ENCODE measurements at places on chromosomes 11 and 22. TPM values are rescaled to one million over a fixed set of nuclear protein-coding genes. Genes with fewer than 3 reads are reported as not detected.

Gene DUSP18
- total RNA-seq, result 6.1 TPM

Gene MICAL2
- total RNA-seq, result 123 TPM

- H3K4me1 ChIP-seq, result no peaks in the 10 kb centered on the region
- no peak for DNase-seq
- no peak overlapping the region for H3K27ac ChIP-seq
- no peak overlapping the region for H3K4me3 ChIP-seq
Observed at GRCh38 chr11:94459576-94459975, 34.1 kb downstream of the MRE11 start.

DNA sequence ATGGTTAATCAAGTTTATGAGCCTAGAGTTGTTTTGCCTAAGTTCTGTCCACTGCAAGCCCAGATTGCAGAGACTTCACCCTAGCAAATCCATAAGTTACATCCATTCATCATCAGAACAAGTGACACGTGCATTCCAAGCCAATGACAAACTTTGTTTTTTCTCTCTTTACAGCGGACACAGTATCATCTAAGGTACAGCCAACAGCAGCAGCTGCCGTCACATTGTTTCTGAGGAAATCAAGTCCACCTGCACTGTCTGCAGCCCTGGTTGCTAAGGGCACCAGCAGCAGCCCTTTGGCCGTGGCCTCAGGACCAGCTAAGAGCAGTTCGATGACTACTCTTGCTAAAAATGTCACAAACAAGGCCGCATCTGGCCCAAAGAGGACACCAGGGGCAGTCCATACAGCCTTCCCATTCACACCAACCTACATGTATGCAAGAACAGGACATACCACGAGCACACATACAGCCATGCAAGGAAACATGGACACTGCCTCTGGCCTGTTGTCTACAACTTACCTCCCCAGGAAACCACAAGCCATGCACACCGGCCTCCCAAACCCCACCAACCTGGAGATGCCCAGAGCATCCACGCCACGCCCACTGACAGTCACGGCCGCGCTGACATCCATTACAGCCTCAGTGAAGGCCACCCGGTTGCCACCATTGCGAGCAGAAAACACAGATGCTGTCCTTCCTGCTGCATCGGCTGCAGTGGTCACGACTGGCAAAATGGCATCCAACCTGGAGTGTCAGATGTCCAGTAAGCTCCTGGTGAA is 155.8 kb downstream of the C11orf91 start:
- H3K36me3 ChIP-seq, result no peaks in the 10 kb centered on the region
- no peak overlapping the region for H3K27ac ChIP-seq
- H3K4me3 ChIP-seq, result no peak overlapping the region
- no peaks in the 10 kb centered on the region for H3K4me1 ChIP-seq
- no peak for DNase-seq

DNA sequence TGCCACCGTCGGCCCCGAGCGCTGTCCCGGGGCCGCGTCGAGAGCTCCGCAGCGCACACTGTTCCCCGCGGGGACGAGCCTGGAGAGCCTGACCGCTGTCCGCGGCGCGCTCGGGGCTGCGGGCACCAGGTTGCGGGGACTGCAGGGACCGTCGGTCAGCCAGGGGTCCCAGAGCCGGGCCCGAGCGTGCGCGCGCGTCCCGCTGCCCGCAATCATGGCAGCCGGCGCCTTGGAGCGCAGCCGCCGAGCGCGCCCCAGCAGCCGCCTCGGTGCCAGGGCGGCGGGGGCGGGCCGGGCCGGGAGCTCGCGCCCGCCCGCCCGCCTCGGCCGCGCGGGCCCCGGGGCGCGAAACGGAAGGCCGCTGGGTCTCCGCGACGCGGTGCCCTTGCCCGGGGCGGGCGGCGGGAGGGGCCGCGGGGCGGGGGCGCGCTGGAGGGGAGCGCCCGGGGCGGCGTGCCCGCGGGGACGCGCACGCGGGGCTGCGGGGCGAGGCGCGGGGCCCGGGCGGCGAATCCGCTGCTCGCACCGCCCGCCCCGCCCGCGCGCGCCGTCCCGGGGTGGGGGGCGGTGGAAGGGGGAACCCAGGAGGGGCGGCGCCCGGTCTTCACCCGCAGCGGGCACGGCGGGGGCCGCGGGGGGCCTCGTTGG is 79.4 kb upstream of the PPARA start:
- H3K27me3 ChIP-seq, result peaks cover 91% of the 10 kb centered on the region
- H3K4me1 ChIP-seq, result no peaks in the 10 kb centered on the region
- no peak overlapping the region for H3K27ac ChIP-seq
- H3K36me3 ChIP-seq, result no peaks in the 10 kb centered on the region

Gene BIK
- total RNA-seq, result 41.7 TPM

Measured in cardiac muscle cell (in vitro differentiated cells and primary cell).